ENCODE measurements at places on chromosomes 12 and 14. TPM values are rescaled to one million over a fixed set of nuclear protein-coding genes. Genes with fewer than 3 reads are reported as not detected.

Gene CCDC175
- total RNA-seq = not detected

GRCh38 chr12:29731591-29731990 is 52.2 kb downstream of the TMTC1 start:
- no peak for DNase-seq

- peak; percentile 60 for DNase-seq
Measured at GRCh38 chr14:104299993-104300761, 161.8 kb downstream of the KIF26A start.

Gene VRK1
- total RNA-seq = 2.7 TPM

GRCh38 chr12:78703820-78704525 is 160.6 kb upstream of the SYT1 start:
- no peak for DNase-seq

DNA sequence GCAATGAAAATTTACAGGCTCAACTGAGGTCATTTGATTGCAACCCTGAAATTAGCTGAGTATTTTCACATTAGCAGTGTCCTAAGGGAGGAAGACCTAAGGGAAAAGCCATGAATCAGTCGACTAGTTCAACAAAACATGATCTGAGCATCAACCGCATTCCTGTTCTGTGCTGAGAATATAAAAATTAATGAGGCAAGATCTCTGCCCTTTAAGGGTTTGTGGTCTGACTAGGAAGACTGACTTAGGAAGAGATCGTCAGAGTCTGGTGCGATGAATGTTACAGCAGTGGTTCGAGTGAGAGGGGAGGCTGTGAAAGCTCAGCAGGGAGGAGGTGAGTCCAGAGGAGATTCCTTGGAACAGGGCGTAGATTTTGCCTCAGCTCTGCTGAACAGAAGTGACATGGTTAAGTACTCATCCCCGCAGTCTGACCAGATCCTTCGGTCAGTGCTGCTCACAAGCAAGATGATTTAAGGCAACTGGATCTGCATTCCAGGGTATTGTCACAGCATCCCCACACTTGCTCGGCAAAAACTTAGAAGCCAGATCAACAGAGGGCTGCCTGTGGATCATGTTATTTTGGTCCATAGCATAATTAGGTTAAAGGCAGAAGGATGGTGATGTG is 49.6 kb downstream of the BMAL2 start:
- no peak for DNase-seq

- DNase-seq = no peak
Measured at GRCh38 chr12:110203546-110203945, 77.5 kb upstream of the ATP2A2 start.

Gene SPIC
- total RNA-seq = not detected

Gene HRK
- total RNA-seq = not detected

Gene GALNT8
- total RNA-seq = 0.11 TPM

Gene CAPS2
- total RNA-seq = 9.8 TPM

DNA sequence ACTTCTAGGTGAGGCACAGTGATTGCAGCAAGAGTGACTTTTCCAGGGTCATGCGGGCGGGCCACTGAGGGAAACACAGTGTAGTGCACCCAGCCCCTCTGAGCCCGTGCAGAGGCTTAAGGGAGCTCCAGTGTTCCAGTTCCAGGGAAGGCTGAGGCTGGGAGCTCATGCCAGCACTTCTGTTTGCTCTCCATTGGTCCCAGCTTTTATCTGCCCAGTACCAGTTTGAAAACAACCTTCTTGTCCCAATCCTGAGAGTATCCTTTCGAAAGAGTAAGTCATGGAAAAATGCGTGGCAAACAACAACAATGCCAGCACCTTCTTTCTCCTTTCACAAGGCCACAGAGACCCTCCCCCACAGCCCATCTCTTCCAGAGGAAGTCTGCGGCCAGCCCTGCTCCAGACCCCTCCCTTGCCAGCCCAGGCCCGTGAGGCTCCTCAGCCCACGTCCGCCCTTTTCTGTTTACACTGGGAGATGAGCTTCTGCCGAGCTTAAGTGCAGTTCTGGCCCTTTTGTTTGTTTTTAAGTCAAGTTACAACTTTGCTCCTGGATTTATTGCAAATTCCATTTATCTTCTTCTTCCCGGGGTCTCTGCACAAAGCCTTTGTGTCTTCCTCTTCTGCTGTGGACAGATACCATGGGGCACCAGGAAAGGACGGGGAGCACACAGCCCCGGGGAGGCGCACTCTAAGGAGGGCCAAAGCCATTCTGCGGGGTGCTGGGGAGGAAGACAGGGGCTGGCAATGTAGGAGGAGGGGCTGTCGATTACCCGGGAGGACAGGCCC is 185.6 kb downstream of the ZFP36L1 start:
- no peak for DNase-seq

GRCh38 chr12:67750513-67751183 is 102.1 kb downstream of the DYRK2 start:
- no peak for DNase-seq

Gene KRT8
- 0.74 TPM for total RNA-seq

- DNase-seq = no peak
Measured at GRCh38 chr12:46402451-46402850, 29.9 kb upstream of the SLC38A2 start.

Gene TBX5
- total RNA-seq = not detected

Gene NYNRIN
- 2.1 TPM for total RNA-seq

DNA sequence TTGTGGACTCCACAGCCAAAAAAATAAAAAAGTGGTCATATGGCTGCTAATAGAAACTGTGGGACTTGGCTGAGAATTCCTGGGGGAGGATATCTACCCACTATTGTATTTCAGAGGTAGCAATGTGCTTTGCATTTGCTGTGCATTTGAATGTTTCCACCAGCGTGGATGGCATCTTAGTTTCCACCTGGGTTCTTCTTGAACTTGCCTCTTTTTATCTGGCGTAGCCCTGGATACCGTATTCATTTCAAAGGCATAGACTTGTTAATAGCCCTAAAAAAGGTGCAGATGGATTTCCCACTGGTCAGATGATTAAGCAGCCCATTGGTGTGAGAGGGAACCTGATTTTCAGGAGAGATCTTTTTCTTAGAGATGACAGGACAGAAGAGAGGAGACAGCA is 1.9 kb upstream of the MYF5 start:
- DNase-seq = no peak

DNA sequence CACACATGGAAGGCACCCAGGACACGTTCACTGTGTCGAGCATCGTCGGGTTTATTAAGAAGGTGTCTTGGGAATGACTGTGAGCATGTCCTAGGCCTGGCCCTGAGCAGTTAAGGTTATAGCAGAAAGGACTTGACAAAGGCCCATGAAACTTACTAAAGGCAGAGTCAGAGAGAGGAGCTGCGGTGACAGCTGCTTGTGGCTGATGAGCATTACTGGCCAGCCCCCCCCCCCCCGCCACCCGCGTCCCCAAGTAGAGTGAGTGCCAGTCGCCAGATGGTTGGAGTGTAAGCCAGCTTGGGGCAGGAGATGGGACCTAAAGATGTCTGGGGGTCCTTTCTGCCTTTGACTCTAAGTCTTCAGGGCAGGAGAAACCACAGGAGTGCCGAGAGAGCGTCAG is 169.9 kb downstream of the TSPAN9 start:
- no peak for DNase-seq

DNA sequence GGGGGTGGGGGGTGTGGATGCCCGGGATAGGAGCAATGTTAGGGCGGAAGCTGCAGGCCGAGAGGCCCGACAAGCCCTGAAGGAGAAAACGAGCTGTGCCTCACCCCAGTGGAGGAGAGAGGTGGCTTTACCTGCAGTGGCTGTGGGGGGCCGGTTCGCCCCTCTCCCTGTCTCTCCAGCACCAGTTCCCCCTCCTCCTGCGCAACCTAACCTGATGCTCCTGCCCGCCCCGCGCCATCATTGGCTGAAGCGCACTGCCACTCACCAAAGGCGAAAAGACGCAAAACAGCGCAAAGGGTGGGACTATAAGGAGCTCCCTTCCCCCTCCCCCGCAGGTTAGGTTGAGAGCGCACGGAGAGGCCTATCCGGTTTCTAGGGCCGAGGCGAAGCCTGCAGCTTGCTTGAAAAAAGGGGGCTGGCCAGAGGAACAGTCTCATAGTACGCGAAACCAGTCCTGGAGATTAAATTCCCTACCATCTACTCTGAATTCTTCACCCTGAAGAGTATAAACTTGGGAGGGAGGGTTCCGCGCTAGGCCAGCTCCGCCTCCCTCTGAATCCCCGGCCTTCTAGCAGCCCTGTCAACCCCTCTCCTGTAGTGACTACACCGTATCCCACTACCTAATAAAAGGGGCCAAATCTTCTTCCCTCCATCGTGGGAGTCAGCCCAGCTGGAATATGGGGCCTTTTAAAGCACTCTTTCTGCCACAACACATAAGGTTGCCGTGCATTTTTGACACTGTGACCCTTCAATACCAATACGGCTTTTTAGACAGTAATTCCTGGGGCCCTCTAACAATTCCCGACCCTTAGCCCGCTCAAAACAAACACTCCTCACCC is 18.6 kb downstream of the CHD8 start:
- DNase-seq = peak; percentile 99

Gene KLHL33
- 19.5 TPM for total RNA-seq
